ENCODE measurements at places on chromosomes 3 and 15.

DNA sequence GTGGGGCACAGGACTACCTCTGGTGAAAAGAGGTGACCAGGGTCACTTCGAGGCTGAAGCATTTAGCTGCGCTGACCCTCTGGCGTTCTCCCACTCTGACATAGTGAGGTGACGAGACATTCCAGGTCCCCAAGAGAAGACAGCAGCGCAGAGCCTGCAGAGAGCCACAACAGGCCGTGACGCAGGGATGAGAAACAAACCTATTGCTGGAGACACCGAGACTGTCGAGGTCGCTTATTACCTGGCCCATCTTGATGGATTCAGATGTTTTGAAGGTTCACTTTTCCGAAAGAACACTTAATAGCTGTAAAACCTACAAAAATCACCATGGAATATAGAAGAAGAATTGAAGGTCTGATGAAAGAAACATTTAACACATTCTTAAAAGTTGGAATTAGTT, 466.3 kb downstream of the NR2F2 start:
- no peak for DNase-seq

GRCh38 chr15:96171853-96172296, 158.6 kb upstream of the NR2F2 start:
- no peak for DNase-seq

DNA sequence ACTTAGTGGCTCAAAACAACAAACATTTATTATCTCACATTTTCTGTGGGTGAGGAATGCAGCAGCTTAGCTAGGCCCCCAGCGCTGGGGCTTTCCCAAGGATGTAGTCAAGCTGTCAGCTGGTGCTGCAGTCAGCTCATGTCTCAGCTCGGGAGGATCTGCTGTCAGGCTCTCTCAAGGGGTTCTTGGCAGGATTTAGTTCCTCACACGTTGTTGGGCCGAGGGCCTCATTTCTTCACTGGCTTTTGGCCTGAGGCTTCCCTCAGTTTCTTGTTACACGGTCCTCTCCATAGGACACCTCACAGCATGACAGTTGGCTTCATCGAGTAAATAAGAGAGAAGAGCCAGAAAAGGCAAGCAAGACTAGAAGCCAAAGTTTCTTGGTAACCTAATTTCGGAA, 13.7 kb upstream of the U2SURP start:
- DNase-seq = no peak

DNA sequence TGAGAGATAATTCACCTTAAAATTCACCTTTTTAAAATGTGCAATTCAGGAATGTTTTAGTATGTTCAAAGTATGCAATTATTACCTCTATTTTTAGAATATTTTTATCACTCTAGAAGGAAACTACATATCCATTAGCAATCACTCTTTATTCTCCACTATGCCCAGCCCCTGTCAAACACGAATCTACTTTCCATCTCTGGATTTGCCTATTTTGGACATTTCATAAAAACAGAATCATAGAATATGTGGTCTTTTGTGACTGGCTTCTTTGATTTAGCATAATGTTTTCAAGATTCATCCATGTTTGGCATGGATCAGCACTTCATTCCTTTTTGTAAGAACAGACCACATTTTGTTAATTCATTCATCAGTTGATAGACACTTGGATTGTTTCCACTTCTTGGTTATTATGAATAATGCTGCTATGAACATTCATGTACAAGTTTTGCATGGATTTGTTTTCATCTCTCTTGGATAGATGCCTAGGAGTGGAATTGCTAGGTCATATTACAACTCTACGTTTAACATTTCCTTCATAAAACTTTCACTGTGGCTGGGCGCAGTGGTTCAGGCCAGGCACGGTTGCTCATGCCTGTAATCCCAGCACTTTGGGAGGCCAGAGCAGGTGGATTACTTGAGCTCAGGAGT, 12.7 kb downstream of the HMCES start:
- no peak for DNase-seq

DNA sequence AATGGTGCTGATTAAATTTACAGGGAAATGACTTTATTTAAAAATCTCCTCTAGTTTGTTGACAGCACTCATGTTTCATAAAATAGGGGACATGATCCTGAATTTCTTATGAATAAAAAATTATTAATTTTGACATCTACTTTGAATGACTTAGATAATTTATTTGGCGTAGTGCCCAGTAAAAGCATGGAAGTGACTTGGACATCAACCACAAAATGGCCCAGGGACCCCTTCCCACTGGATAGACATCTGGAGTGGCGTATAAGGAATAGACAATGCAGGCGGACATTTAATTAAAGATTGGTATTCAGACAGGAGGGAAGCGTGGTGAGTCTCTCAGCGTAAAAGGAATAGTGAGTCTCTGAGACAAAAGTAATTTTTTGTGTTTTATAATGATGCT, 79.8 kb downstream of the ADAMTSL3 start:
- DNase-seq = no peak

DNA sequence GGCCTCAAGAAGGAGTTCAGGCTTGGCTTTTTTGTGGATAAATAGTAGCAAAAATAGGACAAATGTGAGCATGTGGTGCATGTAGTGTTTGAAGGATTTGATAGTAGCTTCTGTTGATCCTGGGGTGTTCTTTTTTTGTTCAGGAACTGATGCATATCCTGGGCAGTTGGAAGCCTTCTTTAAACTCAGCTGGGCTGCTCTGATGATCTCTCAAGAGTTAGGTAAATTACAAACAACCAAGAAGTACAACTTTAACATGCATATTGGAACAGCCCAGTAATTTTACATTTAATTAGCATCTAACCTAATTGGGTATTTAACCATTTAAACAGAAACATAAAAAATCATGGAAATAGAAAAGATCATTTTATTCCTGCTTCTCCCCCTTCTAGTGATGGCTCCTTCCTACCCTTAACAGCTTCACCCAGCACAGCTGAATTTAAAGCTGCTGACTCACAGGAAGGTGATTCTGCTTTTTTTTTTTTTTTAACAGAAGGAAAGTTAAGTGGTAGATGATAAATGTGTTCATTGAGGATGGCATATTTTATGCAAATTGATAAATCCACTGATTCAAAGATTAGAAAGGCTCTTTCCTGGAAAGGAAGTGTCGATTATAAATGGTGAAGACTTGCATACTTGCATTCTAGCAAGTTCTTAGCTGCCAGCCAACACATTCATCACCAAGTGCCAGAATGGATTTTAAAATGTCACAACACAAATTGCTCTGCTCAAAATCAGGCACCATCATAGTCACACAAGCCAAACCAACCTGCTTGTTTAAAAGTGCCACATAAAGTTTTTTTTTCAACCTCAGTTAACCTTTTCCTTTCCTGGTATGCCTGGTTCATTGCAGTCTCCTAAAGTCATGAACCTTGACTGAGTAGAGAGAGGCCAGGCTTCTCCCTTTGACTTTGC, 20.0 kb downstream of the SLC35G2 start:
- no peak for DNase-seq

- no peak for DNase-seq
These were observed 244.2 kb downstream of the NLGN1 start for GRCh38 chr3:173641696-173642095.

DNA sequence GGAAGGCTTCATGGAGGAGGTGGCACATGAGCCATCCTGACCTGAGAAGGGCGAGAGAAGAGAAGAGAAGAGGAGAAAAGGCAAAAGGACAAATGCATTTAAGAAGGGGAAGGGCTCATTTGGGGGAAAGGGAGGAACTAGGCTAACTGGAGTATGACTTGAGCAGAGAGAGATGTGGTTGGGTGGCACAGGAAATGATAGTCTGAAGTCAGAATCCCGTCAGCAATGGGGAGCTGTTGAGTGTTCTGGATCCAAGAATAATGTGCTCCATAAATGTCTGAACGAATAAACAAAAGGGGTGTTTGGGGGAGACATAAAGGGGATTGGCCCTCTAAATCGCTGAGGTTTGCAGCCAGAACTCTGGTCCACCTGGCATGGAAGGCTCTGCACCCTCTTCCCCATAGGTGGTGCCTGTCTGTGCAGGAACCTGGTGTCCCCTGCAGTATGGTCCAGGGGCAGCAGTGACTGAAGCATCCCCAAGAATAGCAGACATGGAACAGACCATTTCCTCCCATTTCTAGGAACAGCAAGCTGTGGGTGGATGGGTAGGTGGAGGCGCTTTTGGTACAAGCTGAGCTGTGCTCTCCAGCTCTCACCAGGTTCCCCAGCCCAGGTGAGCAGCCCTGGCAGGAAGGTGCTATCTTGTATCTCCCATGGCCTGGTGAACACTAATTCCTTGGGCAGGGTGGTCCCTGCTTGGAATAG, 15.2 kb downstream of the CORO2B start:
- no peak for DNase-seq

All from GM12892 (cell line).